ENCODE measurements at places on chromosomes 6 and 20.

DNA sequence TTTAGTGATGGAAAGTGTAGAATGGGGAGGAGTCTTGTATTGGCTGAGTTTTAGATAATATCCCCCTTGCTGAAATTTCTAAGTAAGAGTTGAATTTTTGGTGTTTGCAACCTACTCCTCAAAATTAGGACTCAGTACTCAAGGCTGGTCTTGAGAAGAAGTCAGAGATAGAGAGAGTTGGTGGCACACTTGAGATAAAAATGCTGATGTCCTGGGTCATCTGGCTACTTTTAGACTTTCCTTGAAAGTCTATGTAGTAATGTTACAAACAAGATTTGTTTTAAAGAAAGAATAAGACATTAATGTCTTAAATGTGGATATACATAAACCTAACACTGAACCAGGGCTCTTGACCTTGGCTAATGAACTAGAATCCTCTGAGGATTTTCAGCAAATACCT lies 62.5 kb upstream of the MLIP start:
- DNase-seq = no peak

DNA sequence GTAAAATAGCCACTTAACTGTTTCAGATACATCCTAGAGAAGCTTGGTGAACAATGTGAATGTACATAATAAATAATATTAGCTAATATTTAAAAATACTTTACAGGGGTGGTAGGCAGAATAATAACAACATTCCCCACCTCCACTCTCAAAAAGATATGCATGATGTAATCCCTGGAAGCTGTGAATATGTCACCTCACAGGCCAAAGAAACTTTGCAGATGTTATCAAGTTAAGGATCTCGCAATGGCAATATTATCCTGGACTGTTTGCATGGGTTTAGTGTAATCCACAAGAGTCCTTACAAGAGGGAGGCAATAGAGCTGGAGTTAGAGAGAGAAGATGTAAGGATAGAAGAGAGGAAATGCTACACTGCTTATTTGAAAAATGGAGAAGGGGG lies 7.0 kb upstream of the PTPRK start:
- no peak for DNase-seq

- DNase-seq = no peak
Observed at GRCh38 chr20:37711994-37712964, 18.4 kb downstream of the CTNNBL1 start.

DNA sequence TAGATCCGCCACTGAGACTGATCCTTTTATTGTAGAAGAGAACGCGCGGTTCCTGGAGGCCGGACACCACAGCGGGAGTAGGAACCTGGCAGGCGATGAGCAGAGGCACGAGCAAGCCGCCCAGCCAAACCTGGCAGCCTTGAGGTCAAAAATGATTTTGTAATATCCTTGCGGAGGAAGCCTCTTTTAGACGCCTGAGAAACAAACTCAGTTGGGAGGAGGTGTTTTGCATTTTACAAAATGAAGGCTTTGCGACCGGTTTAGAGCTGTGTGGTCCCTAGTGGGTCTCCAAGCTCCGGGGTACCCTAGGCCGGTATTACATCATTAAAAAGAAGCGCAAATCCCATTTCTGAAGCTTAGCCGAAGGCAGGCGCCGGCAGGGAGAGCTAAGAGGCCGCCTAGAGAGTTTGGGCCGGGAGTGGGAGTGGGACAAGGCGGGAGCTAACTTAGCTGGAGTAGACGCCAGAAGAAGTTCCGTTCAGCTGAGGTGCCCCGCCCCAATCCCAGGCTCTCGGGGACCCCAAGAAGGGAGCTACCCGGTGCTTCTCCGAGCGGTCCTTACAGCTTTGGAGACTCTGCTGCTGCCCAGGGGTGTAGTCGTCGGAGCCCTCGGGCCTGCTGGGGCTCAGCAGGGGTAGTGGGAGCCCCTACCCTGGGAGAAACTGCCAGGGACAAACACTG lies 1.9 kb upstream of the TBX18 start:
- DNase-seq = no peak

GRCh38 chr6:57173886-57174510 lies 1.9 kb downstream of the BAG2 start:
- peak; percentile 57 for DNase-seq

DNA sequence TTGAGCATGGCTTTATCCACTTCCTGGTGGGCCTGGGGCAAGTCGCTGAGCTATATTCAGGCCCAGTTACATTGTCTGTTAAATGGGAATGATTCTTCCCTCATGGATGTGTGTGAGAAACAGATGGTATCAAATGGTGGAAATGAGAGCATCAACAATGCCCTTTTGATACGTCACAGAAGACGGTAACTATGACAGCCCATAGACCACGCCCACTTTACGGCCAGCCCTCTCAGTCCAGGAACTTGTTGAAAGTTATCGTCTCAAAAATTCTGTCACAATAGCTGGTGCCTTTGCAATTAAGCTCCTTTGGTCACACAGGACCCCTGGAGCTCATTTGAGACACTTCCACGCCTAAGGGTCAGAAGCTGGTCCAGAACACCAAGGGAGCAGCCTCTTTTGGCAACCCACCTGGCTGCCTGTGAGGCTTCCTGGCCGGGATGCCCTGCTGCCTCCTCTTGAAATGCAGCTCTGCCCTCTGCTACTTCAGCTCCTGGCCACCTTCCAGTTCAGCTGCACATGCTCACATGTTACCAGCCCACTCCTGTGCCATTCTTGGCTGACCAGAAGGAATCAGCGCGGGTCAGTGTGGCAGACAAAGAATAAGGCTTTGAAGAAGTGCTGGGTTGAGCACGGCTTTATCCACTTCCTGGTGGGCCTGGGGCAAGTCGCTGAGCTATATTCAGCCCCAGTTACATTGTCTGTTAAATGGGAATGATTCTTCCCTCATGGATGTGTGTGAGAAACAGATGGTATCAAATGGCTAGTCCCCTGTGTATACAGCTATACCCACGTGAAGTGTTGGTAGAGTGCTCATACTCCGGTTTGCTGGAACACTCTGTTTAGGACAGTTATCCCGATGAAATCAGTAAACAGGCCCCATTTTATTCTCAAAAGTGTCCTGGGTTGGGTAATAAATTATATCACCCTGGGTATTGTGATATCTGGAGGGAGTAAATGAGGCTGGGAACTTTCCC lies 199.2 kb upstream of the SUPT3H start:
- no peak for DNase-seq

GRCh38 chr6:132780770-132781371 lies 17.6 kb downstream of the SLC18B1 start:
- peak; percentile 5 for DNase-seq

GRCh38 chr6:6865611-6866010 lies 242.2 kb upstream of the RREB1 start:
- no peak for DNase-seq

DNA sequence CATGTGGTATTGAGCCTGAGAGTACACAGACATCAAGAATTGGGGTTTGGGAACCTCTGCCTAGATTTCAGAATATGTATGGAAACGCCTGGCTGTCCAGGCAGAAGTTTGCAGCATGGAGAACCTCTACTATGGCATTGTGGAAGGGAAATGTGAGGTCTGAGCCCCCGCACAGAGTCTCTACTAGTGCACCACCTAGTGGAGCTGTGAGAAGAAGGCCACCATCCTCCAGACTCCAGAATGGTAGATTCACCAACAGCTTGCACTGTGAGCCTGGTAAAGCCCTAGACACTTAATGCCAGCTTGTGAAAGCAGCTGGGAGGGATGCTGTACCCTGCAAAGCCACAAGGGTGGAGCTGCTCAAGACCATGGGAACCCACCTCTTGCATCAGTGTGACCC lies 658.2 kb downstream of the HACE1 start:
- DNase-seq = no peak

GRCh38 chr6:40312213-40313015 lies 274.8 kb downstream of the LRFN2 start:
- no peak for DNase-seq

GRCh38 chr6:154267508-154268106 lies 89.0 kb downstream of the IPCEF1 start:
- no peak for DNase-seq

DNA sequence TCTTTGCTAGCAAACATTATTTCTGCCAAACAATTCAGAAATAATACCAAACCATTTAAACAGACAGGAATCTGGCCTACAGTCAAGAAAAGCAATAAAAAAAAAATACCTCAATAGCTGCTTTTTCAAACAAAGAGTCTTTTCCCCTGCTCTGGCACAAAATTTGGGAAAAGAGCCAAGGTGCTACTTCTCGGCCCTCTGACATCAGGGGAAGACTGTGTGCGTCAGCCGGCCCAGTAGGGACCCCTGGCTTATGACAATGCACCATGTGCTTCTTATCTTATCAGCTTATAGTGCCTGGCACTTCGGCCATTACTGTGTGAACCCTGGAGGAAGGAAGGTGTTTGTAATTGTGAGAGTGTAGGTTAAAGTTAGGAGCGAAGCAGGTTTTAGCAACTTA lies 89.4 kb downstream of the PDE10A start:
- DNase-seq = no peak

GRCh38 chr20:3812975-3813847 lies 7.1 kb upstream of the AP5S1 start:
- DNase-seq = no peak

DNA sequence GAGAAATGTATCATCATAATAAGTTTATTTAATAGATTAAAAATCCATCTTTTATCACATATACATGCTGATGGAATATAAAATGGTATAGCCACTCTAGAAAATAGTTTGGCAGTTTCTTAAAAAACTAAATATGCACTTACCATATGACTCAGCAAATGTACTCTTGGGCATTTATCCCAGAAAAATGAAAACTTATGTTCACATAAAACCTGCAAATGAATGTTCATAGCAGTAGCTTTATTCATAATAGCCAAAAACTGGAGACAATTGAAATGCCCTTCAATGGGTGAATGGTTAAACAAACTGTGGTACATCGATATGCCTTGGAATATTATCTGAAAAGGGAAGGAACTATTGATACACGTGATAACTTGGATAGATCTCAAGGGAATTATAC lies 6.4 kb upstream of the NCOA7 start:
- DNase-seq = no peak

- DNase-seq = no peak
Observed at GRCh38 chr6:31952140-31952805, 6.4 kb downstream of the CFB start.

GRCh38 chr20:36121981-36122930 lies 32.3 kb upstream of the EPB41L1 start:
- DNase-seq = no peak

- peak; percentile 34 for DNase-seq
Observed at GRCh38 chr6:37667050-37667814, 30.5 kb downstream of the MDGA1 start.

GRCh38 chr6:167255918-167256553 lies 35.1 kb upstream of the UNC93A start:
- no peak for DNase-seq

DNA sequence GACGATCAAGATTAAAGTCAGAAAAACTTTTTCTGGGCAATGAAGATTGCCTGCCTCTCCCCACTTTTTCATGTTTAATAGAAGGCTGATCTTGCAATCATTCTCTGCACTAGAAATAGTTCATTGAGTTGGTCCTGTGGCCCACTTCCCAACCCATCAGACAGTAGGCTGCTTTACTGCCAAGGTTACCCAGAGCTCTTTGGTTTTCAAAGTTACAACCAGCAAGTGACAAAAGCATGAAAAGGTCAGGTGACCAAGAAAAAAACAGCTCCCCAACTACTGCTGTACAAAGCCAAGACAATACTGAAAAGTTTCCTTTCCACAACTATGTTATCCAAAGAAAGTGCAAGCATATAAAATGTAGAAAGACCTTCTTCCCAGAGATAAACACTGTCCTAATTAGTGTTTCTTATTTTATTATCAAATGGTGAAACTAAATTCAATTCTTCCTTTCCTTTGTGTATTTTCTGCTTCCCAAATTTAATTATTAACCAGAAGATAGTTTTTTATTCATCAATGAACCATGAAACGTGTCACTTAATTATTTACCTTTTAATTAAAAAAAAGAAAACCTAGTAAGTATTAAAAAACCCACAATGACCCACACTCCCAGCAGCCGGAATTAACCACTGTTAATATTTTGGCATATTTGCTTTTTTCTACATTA lies 16.6 kb downstream of the DNAAF9 start:
- no peak for DNase-seq

Measured in GM04504 (cell line).